Thymus (tissue), 14 donors: ENCODE measurements at places on chromosomes 16 and 17. TPM values are rescaled to one million over a fixed set of nuclear protein-coding genes. Genes with fewer than 3 reads are reported as not detected.

DNA sequence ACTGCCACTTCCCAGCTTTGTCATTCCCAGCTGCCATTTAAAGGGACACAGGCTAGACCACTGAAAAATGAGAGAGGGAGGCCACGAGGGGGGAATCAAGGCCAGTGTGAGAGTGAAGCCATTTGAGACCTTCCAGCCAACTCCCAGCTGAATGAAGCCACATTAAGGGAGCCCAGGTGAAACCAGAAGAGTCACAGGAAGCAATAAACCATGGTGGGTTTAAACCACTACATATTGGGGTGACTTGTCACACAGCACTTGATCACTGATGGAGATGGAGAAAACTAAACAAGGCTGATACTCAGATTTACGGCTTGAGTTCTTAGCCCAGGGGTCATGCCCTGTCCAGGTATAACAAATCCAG is 2.8 kb upstream of the NUBP1 start:
- H3K4me3 ChIP-seq, result no peak overlapping the region
- no peak overlapping the region for H3K27ac ChIP-seq
- peaks cover 10% of the 10 kb centered on the region for H3K4me1 ChIP-seq
- H3K36me3 ChIP-seq, result peaks cover 2% of the 10 kb centered on the region
- DNase-seq, result no peak

DNA sequence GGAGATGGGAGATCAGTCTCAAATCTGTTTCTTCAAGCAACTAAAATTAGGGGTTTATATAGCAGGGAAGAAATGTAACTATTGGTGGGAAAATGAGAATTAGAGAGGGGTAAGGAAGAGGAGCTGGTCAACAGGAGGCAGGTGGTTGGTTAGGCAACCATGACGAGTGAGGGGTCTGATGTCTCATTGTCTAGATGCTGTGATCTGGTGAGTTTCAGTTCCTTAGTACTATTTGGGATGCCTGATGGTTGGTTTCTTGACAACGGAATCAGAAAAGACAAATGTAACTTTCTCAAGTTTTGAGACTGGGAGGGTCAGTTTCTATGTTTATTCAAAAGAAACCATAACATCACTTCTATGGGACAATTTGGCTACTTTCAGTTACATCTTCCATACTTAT is 415.3 kb upstream of the C16orf82 start:
- no peak for DNase-seq
- no peaks in the 10 kb centered on the region for H3K4me1 ChIP-seq
- H3K36me3 ChIP-seq, result no peaks in the 10 kb centered on the region
- H3K27me3 ChIP-seq, result no peaks in the 10 kb centered on the region
- no peak overlapping the region for H3K27ac ChIP-seq

- no peaks in the 10 kb centered on the region for H3K4me1 ChIP-seq
- no peak overlapping the region for H3K27ac ChIP-seq
- no peaks in the 10 kb centered on the region for H3K36me3 ChIP-seq
- no peak overlapping the region for H3K4me3 ChIP-seq
These were observed 68.0 kb downstream of the ZFHX3 start for GRCh38 chr16:72979974-72980373.

GRCh38 chr16:22815863-22816262 is 1.9 kb downstream of the HS3ST2 start:
- H3K27ac ChIP-seq, result no peak overlapping the region
- no peaks in the 10 kb centered on the region for H3K4me1 ChIP-seq
- peaks cover 30% of the 10 kb centered on the region for H3K27me3 ChIP-seq
- no peaks in the 10 kb centered on the region for H3K36me3 ChIP-seq
- no peak for DNase-seq

DNA sequence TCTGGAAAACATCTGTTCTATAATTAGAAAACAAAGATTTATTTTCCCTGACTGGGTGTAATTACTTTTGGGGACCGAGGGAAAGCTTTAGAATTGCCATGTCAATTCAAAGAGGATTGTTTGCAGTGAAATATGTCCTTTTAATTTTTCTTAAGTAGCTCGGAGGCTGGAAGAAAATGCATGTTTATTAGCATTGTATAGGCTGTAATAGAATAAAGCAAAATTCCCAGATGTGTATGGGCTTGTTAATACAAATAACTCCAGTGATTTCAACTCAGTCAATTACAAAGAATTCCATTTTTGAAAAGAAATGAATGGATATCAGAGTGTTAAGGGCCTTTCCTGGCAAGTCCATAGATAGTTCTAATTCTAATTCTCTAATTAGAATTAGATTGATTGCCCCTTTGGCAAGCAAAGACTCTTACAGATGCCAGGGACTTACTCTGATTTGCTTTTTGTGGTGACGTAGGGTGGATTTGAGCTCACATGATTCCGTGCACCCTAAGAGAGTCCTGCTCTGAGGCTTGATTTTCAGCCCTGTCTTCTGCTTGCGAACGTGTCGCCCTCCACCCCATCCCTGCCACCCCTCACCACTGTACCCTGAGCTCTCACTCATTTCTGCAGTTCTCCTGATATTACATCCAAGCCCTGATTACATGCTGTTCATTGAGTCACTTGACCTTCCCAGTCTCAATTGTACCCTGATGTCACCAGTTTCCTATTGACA is 70.0 kb upstream of the FAM20A start:
- H3K4me3 ChIP-seq, result no peak overlapping the region
- no peaks in the 10 kb centered on the region for H3K27me3 ChIP-seq
- H3K27ac ChIP-seq, result no peak overlapping the region
- H3K36me3 ChIP-seq, result no peaks in the 10 kb centered on the region
- H3K4me1 ChIP-seq, result no peaks in the 10 kb centered on the region

Gene EIF3CL
- total RNA-seq, result 58.2 TPM

Gene KLHL10
- not detected for total RNA-seq

Gene SCGB1C2
- total RNA-seq, result not detected

DNA sequence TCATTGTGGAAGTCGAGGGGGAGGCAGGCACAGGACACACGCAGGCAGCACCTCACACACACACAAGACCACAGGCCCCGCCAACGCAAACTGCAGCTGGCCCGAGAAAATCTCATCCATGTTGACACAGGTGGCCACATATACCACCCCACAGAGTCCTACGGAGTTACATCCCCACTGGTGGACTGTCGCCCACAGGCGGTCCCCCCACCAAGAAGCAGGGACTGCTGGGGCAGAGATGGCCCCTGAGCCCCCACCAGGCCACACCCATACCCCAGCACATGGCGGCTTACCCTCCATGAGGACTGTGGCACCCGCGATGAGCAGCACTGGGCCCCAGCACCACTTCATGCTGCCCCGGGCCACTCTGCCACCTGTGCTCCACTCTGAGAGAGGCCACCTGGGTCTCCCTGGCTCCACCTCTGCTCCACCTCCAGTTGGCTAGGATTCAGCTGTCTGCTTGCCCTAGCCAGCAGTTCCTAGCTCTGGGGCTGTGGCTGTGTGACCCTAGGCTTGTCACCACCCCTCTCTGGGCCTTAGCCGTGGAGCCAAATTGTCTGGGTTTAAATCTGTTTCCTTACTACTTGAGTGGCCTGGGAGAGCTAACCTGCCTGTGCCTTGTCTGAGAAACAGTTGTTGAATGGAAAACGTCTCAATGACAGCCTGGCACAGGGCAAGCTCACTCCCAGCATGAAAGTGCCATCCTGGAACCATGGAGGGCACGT is at the start of gene PRSS53:
Gene PRSS53 (minus strand): TSS at position 485 of the 725 bp plus-strand sequence. CDS start 134 bp downstream, at position 351.
- no peak for DNase-seq
- H3K4me1 ChIP-seq, result peaks cover 5% of the 10 kb centered on the region
- no peak within 1 kb of the TSS for H3K27ac ChIP-seq

Gene CCDC154
- 0.71 TPM for total RNA-seq

- no peaks in the 10 kb centered on the region for H3K36me3 ChIP-seq
- no peaks in the 10 kb centered on the region for H3K4me1 ChIP-seq
- H3K27me3 ChIP-seq, result no peaks in the 10 kb centered on the region
- no peak overlapping the region for H3K27ac ChIP-seq
- no peak for DNase-seq
These were observed 88.8 kb downstream of the CYLD start for GRCh38 chr16:50830698-50831097.

GRCh38 chr16:62977876-62978275 is 941.6 kb upstream of the CDH8 start:
- no peaks in the 10 kb centered on the region for H3K4me1 ChIP-seq
- H3K27ac ChIP-seq, result no peak overlapping the region
- no peaks in the 10 kb centered on the region for H3K27me3 ChIP-seq
- no peak for DNase-seq
- no peak overlapping the region for H3K4me3 ChIP-seq

- no peaks in the 10 kb centered on the region for H3K27me3 ChIP-seq
- no peak for DNase-seq
- H3K36me3 ChIP-seq, result peaks cover 3% of the 10 kb centered on the region
- H3K4me3 ChIP-seq, result no peak overlapping the region
These were observed 174.2 kb downstream of the SEC14L1 start for GRCh38 chr17:77315010-77315409.

DNA sequence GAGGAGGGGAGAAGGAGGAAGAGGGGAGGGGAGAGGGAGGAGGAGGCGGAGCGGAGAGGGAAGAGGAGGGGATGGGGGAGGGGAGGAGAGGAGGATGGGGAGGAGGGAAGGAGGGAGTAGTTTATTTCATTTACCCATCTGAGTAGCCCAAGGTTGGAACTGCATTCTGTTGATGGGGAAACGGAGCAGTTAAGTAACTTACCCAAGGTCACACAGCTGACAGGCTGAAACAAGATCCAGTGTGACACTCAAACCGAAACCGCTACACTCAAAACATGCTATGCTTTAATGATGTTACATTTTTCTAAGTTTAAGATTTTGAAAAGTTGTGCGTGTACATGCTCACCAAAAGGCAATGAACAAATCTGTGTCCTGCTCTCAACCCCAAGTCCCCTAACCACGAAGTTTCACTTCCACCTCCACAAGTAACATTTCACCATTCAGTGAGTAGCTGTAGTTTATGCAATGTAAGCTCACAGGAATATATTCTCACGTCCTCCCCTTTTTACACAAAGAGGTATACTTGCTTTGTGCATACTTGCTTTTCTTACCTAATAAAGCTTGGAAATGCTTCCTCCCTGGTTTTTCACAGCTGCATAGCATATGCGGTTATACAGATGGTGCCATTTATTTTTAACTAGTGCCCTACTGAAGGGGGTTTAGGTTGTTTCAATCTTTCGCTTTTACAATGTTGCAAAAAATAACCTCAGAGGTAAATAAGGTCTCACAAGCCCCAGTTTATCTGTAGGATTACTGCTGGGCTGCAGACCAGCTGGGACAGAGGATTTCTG is 275.3 kb downstream of the PARN start:
- no peak overlapping the region for H3K4me3 ChIP-seq
- peaks cover 10% of the 10 kb centered on the region for H3K4me1 ChIP-seq
- peak overlapping the region; percentile 56 for H3K27ac ChIP-seq
- no peaks in the 10 kb centered on the region for H3K36me3 ChIP-seq

DNA sequence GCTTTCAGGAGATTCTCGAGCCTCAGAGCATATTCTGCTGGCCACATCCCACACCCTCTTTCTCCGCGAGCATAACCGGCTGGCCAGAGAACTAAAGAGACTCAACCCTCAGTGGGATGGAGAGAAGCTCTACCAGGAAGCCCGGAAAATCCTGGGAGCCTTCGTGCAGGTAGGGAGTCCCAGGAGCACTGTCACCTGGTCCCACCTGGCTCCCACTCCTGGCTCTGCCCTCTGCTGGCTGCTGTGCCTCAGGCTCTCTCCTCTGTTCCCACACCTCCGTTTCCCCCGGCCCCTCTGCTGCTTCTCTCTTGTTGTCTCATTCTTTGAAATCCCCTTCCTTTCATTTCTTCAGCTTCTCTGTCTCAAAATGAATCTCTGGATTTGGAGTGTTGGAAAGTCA is 16.4 kb downstream of the LPO start:
- peaks cover 6% of the 10 kb centered on the region for H3K27me3 ChIP-seq
- DNase-seq, result no peak
- no peaks in the 10 kb centered on the region for H3K36me3 ChIP-seq
- H3K4me3 ChIP-seq, result no peak overlapping the region

DNA sequence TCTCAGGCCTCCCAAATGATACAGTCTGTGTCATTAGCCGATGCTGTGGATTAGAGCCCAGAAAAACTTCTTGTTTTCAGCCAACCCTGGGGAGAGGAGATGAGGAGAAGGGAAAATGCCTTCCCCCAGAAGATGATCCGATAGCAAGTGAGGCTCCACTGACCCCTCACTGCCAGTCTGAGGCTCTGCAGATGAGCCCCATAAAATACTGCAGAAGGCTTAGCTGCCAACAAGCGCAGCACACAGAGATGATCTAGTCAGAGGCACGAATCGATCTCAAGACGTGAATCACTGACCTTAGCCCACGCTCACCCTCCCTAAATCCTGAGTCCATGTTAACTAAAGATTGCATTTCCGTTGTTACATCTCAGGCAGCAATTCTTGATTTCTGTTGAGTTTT is 31.5 kb downstream of the SALL1 start:
- no peaks in the 10 kb centered on the region for H3K36me3 ChIP-seq
- DNase-seq, result no peak
- H3K4me3 ChIP-seq, result no peak overlapping the region
- H3K27ac ChIP-seq, result no peak overlapping the region

GRCh38 chr17:16977932-16978331 is 6.0 kb upstream of the TNFRSF13B start:
- H3K4me1 ChIP-seq, result peaks cover 7% of the 10 kb centered on the region
- no peak overlapping the region for H3K27ac ChIP-seq
- no peaks in the 10 kb centered on the region for H3K36me3 ChIP-seq
- no peak for DNase-seq
- no peak overlapping the region for H3K4me3 ChIP-seq

- no peak overlapping the region for H3K27ac ChIP-seq
- peak; percentile 54 for DNase-seq
- peaks cover 2% of the 10 kb centered on the region for H3K27me3 ChIP-seq
- no peaks in the 10 kb centered on the region for H3K36me3 ChIP-seq
- peaks cover 6% of the 10 kb centered on the region for H3K4me1 ChIP-seq
- no peak overlapping the region for H3K4me3 ChIP-seq
These were observed 25.9 kb upstream of the APOH start for GRCh38 chr17:66255112-66255511.

Gene SLC16A6
- total RNA-seq, result 2.0 TPM

GRCh38 chr17:41811549-41812380 is at the start of gene P3H4:
Gene P3H4 (minus strand): TSS chr17:41811949. CDS start chr17:41811915, 34 bp downstream.
- DNase-seq, result no peak
- H3K4me3 ChIP-seq, result peak within 1 kb of the TSS; percentile 78
- H3K27me3 ChIP-seq, result peaks cover 65% of the 10 kb centered on the region
- H3K27ac ChIP-seq, result no peak within 1 kb of the TSS

- peaks cover 12% of the 10 kb centered on the region for H3K36me3 ChIP-seq
- H3K4me1 ChIP-seq, result no peaks in the 10 kb centered on the region
- H3K27me3 ChIP-seq, result no peaks in the 10 kb centered on the region
- no peak overlapping the region for H3K27ac ChIP-seq
These were observed 26.6 kb downstream of the STH start for GRCh38 chr17:46025510-46026165.
